Retina (tissue), 1 donor: ENCODE measurements at places on chromosomes 2 and 18.
A peak's percentile ranks its signal among the peaks of the same experiment; 100 is the strongest.

GRCh38 chr2:3492951-3493614, 26.2 kb downstream of the ADI1 start:
- DNase-seq = no peak

- no peak for DNase-seq
These were observed 468.3 kb upstream of the RAB12 start for GRCh38 chr18:8140841-8141501.

DNA sequence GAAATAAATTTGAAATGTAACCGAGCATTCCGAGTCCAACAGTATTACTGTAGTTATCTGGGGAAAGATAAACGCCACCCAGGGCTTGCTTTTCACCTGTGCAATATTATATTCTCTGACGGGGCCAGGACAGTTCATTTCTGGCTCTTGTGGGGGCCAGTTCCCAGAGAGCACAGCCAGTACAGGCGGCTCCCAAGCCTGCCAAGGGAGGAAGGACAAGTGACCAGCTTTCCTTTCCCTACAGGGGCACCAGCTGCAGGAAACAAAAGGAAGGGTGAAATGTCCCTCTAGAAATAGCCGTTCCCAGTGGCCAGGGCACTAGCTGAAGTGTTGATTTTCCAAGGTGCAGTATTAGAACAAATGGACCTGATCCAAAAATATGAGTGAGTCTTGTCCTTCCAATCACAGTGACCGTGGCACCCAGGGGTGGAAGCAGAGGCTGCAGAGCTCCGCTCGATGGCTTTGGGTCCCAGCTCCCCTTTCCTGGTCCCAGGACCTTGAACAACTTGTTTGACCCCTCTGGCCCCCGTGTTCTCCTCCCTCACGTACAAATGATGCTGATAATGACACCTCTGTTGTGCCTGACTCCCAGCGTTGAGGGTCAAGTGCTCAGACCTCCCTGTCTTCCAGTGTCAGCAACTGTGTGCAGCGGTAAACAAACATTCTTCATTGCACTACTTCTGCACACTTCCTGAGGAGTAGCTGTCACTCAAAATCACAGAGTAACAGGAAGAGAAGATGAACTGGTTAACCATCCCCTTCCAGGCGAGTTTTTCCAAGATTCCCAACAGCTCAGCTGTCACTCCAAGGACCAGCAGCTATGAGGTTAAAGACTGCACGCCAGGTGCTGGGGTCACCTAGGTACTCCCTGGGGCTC, 40.9 kb downstream of the GYPC start:
- DNase-seq = no peak

- DNase-seq = no peak
These were observed 168.3 kb downstream of the MAP2 start for GRCh38 chr2:209592106-209592505.

- peak; percentile 75 for DNase-seq
These were observed 85.2 kb downstream of the HS1BP3 start for GRCh38 chr2:20565623-20566236.

DNA sequence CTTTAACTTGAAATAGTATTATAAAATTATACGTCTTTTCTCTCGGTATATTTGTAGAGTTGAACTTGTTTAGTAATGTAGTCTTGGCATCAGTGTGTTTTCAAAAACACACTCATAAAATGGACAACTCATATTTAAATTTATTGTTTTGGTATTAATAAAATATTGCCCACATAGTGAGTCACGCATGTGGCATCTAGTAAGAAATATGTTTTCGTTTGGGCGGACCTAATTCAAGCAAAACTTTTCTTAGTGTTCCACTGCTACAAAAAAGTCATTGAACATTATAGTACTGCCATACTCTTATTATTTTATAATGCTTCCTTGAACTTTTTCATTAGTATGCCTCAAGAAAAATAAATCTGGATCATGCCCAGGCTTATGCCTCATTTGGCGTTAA, 31.1 kb upstream of the FAM237A start:
- DNase-seq = no peak

DNA sequence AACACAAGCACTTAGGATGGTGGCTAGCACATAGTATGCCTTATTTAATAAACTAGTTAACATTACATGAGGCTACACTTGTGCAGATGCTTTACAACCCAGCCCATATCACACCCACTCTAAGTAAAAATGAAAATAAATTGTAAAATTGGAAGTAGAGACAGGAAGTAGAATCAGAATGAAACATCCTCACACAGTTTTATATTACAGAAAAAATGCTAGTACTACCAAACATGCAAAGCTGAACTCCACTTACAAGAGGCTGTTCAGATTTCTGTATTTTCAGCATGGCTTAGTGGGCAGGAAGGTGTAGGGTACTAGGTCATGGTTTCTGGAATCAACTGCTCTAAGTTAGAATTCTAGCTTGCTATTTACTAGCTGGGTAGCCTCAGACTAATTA, 18.2 kb upstream of the CRIM1 start:
- DNase-seq = no peak

DNA sequence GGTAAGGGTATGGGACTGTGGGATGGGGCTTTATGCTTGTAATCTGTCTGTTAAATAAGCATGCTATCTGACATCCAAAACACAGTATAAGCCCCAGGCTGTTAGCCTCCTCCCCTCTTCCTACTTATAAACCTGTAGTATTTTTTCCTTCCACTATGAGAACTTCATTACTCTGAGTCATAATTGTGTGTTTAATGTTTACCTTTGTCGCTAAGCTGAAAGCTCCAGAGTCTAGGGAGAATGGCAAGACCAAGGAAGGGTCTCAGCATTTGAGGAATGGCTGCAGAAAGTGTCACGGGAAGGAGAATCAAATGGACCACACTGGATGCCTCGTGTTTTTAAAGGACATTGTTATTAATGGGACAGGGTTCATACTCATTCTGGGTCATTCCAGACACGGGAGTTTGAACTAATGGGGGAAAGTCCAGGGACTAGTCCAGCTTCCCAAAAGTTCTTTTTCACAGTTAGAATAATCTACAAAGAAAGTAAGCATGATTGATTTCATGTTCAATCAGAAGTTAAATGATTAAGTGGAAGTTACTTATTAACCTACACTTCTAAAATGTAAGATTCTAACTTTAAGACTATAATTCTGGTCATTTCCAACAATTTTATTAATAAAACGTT, 292.2 kb downstream of the AFF3 start:
- DNase-seq = no peak
